ENCODE measurements at places on chromosomes 4 and X.

DNA sequence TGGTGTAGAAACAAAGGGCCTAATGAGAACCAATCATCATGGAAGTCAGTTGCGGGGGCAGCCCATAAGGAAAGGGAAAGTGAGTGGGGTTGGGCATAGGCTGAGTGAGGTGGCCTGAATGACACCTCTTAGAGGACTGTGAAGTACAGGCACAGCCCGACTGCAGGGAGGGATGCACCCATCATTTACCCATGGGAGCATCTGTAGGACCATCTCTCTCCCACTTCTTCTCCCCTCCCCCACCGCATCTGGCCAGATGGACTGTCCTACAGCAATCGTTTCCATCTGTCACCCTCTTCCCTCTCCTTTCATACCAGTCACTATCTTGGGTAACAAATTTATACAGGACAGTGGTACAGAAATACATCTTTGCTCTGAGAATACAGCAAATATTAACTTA lies 4.2 kb downstream of the STBD1 start:
- no peak for DNase-seq

DNA sequence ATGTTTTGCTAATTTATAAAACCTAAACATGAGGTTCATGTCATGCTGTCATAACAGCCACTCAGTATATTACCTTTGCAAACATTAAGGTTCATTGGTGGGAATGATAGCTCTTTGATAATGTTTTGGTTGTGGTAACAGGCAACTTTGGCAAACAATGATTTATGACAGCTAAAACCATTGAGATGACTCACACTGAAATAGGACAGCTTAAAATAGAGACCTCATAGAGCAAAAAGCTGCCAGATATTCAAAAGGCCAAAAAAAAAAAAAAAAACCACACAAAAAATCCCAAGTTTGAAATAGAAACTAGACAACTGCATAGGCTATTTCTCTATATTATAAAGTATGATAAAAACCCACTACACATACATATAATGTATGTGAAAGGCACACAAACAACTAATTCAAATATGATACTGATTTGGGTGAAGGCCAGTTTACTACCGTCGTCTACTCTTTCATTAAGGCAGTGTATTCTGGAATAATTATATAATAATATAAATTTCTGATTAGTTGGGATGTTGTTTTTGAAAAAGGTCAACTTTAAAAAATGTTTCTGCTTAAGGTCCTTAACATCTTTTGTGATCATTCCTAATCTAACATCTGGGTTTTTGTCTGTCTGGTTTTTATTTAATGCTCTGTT lies 646.0 kb upstream of the PITX2 start:
- DNase-seq = no peak

GRCh38 chrX:136620780-136621179 lies 27.2 kb upstream of the CD40LG start:
- no peak for DNase-seq

- peak; percentile 31 for DNase-seq
These were observed at the start of gene TRMT2B for GRCh38 chrX:101051549-101052302. Gene TRMT2B (minus strand): TSS chrX:101052111. CDS start chrX:101042289, 9,822 bp downstream.

DNA sequence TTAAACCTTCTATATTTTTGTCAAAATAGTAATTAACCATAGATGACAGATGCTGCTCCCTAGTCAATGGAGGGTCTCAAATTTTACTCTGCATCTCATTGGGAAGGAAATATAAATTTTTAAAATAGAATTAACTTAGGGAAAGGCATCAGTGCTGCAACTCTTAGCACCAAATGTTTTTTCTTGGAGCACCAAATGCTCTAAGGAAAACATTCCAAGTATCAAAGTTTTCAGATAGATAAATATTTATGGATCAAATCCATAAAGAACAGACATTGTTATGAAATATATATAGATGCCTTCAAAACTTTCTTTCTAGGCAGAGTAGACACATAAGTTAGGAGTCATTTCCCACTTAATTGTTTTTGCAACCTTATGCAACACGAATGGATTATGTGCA lies 168.7 kb downstream of the ANTXR2 start:
- no peak for DNase-seq

- DNase-seq = no peak
These were observed 105.9 kb downstream of the SH3RF1 start for GRCh38 chr4:169164669-169165415.

DNA sequence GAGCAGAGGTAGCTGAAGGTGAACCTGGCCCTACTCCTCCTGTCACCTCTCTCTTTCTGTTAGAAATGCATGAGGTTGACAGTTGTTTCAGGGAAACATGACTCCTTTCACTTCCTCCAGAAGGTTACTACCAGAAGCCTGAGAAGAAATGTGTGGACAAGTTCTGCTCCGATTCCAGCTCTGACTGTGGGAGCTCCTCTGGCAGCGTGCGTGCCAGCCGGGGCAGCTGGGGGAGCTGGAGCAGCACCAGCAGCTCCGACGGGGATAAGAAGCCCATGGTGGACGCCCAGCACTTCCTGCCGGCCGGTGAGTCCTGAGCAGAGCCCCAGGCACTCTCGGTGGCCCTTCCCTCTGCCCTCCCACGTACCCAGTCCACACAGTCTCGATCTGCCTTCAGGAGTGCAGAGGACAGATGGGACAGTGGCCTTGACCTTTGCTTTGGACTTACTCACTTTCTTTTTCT lies 61.3 kb upstream of the TLR2 start:
- DNase-seq = no peak

GRCh38 chr4:146032234-146032860 lies 93.7 kb upstream of the ZNF827 start:
- no peak for DNase-seq

DNA sequence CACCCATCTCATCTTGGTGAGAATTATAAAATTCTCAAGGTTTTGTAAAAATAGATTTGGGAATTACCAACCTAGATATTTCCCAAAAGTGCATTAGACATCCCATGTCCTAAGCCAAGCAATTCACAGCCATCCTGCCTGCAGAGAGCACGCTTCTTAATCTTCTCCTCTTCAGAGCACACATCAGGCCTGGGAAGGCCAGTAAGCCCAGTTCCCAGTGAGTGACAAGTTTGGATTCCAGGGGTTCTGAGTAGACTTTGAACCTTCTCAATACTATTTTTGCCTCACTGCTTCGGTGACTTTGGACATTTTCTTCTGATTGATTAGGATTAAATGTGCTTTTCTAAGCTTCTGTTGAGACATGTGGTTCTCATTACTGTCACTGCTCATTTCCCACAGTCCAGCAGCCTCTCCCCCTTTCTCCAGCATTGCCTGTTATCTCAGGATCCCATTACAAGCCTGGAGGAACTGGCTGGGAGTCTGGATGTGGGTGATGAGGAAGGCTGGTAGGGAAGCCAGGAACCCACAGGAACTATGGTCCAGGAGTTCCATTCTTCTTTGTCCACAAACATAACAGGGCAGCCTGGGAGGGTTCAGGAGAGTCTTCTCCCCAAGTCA lies 56.4 kb upstream of the TMEM150C start:
- no peak for DNase-seq

GRCh38 chr4:40412866-40413795 lies 78.0 kb downstream of the CHRNA9 start:
- DNase-seq = no peak

GRCh38 chr4:8350352-8350751 lies 80.8 kb downstream of the HTRA3 start:
- DNase-seq = no peak

DNA sequence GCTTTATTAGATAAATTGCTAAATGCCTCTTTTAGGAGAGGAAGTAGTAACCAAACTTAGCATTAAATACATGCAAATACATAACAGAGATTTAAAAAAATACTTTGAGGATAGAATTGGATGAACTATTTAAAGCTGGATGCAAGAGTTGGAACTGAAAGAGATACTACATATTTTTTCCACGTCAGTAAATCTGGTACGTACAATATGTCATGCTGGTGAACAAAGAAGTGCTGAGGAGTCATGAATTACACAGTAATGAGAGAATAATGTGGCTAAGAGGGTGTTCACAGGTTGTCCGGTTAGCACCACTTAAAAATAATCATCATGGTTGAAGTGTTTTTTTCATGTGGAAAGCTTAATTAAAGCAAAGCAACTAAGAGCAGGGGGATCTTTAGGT lies 184.1 kb upstream of the FRMPD4 start:
- DNase-seq = no peak

GRCh38 chr4:98905839-98906238 lies 23.1 kb downstream of the EIF4E start:
- DNase-seq = no peak

All from anterior cingulate cortex (tissue), 58 donors.